ENCODE measurements at places on chromosomes 1 and 21.

- DNase-seq, result peak; percentile 49
Measured at GRCh38 chr1:185917646-185918045, 183.5 kb downstream of the HMCN1 start.

- no peak for DNase-seq
Measured at GRCh38 chr1:37752583-37753471, 12.1 kb downstream of the EPHA10 start.

DNA sequence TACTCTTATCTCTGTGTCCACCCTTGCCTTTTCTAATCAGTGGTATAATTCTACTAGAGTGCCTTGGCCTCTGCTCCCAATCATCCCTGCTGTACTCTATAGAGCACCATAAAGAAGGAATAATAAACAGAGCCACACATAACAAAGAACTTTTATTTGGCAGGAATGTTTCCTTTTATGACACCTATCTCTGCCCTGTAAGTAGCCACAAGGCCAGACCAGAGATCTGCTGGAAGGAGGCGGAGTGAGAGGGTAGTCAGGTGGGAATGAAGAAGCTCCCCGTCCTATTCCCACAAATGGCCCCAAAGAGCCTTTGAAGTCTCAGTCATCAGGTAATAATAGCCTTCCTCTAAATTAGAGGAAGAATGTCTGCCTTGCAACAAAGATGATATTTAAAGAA, 32.7 kb downstream of the WLS start:
- DNase-seq, result no peak

DNA sequence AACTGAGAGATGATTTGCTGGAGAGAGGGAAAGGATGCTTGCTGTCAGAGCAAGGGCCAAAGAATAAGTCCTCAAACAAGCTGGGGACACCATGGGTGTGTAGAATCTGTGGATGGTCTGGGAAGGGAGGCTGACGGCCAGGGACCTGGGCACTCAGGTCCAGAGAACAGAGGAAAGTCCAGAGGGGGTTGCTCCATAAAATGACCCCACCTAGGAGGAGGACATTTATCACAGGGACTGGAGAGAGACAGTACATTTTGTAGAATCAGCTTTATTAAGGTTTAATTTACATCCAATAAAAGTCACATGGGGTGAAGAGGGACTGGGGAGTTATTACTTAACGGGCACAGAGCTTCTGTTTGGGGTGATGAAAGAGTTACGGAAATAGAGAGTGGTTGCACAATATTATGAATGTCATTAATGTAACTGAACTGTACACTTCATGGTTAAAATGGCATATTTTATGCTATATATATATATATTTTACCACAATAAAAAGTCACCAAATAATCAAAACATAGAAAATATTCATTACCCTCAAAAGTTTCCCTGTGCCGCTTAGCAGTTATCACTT, 73.0 kb upstream of the ABCD3 start:
- DNase-seq, result no peak

DNA sequence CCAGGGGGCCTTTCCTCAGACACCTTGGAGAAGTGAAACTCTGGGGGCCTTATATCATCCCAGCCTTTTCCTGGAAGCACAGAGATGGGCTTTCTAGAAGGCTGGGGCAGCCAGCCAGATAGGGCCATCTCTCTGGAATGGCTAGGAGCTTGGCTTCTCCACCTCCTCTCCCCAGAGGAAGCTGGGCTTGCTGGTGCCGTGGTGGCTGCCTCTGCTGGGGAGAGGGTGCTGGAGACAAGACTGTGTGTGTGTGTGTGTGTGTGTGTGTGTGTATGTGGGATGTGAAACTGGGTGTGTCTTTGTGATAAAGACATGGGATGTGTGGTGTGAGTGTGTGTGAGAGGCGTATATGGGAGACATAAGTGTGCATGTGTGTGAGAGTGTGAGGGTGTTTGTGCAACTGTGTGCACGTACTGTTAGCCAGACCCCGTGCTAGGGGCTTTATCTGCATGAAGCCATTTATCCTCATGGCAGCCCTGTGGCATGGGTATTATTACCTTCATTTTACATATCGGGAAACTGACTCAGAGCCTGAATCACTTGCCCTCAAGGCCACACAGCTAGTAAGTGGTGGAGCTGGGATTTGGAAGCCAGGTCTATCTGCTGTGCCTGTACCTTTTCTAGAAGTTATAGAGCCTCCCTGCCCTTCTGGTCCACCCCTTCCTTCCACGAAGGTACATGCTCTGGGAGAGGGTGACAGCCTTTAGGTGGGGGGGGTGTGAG, 44.2 kb downstream of the PTPRU start:
- no peak for DNase-seq

DNA sequence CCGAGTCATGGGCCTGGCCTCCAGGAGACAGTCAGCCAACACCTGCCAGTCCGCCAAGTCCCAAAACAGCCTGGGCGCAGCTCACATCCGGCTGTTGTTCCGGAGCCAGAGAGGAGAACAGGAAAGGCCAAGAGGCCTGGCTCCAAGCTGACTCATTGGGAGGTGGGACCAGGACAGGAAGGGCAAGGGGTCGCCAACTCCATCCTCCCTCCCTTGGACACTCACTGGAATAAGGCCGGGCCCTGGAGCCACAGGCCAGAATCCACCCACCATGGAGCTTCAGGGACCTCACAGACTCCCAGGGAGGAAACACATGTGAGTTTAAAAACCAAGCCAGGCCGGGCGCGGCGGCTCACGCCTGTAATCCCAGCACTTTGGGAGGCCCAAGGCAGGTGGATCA, 25.1 kb upstream of the CLIC4 start:
- DNase-seq, result peak; percentile 78

GRCh38 chr1:224710196-224710595, 94.1 kb downstream of the CNIH3 start:
- DNase-seq, result no peak

GRCh38 chr1:174639461-174639860, 191.7 kb downstream of the GPR52 start:
- DNase-seq, result no peak

DNA sequence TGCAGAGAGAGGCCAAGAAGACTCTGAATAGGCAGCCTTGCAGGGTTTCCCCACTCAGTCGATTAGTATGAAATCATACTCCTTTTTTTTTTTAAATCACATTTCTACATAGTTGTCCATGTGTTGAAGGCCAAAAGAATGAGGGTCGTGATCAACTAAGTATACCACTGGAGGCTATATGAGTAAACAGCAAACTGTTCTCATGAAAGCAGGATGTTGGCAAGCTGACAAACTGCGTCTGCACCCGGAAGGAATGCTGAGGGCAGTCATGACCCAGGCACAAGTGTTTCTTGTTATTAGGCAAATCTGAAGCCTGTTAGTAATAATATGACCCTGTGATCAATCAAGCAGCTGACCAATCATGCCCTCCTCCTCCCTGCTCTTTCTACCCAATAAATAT, 213.2 kb downstream of the USH2A start:
- DNase-seq, result no peak

DNA sequence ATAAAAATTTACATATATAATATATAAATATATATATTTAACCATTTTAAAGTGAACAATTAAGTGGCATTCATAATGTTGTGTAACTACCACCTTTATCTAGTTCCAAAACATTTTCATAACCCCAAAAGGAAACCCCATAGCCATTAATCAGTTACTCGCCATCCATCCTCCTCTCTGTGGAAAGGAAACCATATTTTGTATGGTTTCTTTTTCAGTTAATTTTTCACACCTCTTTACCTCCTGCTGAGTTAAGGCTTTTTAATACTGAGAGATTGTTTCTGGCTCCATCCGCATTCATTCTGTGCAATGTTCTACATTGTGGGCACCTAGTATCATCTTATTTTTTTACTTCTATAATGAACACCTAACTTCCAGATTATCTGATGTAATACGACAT, 512.1 kb downstream of the LMO4 start:
- no peak for DNase-seq

GRCh38 chr1:245858022-245858721, 648.9 kb downstream of the SMYD3 start:
- no peak for DNase-seq

- peak; percentile 35 for DNase-seq
Measured at GRCh38 chr1:51189421-51190073, 46.5 kb upstream of the RNF11 start.

GRCh38 chr1:116388122-116388521, 15.1 kb downstream of the ATP1A1 start:
- no peak for DNase-seq

- DNase-seq, result no peak
Measured at GRCh38 chr1:206949641-206950040, 3.4 kb upstream of the PIGR start.

DNA sequence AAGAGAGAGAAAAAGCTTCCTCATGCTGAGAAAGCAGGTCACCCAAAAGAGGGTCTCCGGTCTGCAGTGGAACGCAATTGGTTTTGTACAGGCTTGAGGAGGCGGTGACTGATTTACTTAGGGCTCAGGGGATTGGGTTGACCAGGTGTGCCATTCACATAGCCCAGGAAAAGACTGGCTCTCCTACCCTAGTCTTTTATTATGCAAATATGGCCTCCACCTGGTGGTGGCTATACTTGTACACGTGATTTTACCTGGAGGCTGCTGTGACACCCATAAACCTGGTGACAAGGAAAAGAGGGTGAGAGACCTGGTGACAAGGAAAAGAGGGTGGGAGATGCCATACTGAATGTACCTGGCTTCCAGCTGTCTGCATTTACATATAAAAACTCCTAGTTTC, 49.9 kb downstream of the DNTTIP2 start:
- no peak for DNase-seq

GRCh38 chr1:62725255-62725654, 37.1 kb upstream of the DOCK7 start:
- DNase-seq, result no peak

- no peak for DNase-seq
Measured at GRCh38 chr1:38310079-38310478, 263.5 kb upstream of the POU3F1 start.

DNA sequence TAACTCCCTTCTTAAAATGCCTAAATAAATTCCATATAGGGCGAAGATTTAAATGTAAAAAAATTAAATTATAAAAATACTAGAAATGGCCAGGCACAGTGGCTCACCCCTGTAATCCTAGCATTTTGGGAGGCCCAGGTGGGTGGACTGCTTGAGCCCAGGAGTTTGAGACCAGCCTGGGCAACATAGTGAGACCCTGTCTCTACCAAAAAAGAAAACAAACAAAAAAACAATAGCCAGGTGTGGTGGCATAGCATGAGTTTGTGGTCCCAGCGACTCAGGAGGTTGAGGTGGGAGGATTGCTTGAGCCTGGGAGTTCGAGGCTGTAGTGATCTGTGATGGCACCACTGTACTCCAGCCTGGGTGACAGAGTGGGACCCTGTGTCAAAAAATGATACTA, 17.8 kb downstream of the SORT1 start:
- DNase-seq, result no peak

DNA sequence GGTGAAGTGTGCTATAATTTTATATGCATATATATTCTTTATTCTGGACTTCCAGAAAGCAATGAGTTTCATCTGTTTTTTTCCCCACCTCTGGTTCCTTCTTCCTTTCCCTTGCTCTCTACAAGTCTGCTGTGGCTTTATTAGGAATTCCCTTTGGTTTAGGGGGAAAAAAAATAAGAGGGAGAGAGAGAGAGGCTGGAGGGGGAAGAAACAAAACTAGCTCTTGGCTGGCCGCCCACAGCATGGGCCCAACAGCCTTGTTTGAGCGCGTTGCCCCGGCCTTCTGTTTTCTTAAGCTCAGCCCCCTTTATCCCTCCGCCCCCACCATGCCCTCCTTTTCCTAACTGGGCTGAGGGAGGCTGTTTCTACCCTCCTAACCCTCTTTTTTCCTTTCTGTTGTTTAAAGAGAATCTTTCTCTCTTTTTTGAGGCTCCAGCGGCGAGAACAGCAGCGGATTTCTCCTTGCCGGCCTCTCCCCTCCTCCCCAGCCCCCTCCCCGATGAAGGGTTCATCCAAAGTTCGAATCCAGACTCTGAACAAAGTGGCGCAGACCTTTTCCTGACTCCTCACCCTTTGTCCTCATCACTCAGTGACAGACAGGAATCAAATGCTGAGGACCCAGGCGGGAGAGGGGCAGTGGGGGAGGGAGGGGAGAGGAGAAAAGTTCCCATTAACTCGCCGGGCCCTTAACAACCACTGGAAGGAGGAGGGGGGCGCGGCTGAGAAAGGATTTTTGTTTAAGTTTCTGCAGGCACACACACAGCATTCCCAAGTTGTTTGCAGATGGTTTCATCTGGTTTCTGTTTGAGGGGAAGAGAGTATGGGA, 29.7 kb downstream of the PBX1 start:
- peak; percentile 87 for DNase-seq

DNA sequence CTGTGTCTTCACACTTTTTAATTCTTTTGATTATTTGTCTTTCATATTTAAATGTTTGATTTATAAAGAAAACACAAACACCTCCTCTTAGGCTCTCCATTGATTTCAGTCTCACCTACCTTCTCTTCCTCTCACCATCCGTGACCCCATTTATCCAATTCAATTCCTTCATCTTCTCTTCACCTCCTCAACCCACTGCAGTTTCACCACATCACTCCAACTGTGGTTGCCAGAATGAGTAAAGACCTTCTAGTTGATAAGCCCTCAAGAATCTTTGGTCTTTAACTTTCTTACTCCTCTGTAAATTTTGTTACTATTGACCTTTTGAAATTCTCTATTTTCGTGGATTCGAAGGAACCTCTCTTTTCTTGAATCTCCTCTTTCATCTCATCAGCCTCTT, 260.7 kb downstream of the CHRM3 start:
- DNase-seq, result no peak

DNA sequence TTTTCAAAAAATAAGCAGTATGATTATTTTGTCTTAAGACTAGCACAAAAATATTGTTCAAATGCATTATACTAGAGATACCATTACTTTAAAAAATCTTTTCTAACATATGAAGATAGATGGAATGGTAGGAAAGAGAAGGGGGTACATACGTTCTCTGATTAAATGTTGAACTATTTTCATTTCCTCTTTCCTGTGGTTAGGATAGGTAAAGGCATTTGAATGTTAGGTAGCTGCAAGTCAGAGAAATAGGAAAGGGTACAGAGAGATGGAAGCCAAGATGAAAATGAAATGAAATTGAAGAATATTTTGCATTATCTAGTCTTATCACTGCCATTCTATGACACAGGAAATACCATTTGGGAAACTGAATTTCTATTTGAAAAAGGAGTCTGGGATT, 28.3 kb downstream of the TLCD4 start:
- no peak for DNase-seq

DNA sequence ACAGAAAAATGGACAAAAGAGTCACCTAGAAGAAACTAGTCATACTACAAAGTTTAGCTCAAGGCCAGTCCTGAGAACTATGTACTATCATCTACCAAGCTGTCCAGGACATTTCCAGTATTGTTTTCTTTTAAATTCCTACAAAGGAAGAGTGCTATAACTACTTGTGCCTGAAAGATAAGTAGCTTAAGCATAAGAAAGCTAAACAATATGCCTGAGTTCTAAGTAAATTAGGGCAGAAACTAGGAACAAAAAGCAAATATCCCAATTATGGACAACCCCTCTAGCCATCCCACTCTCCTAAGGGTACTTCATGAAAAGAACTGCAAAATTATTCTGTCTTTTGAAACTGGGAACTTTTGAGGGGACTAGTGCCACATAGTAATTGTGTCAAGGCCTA, 5.3 kb upstream of the RGS2 start:
- DNase-seq, result no peak

- DNase-seq, result no peak
Measured at GRCh38 chr1:11730429-11730891, 5.5 kb upstream of the AGTRAP start.
